GM12864 (cell line): ENCODE measurements at places on chromosomes 7 and 10.

DNA sequence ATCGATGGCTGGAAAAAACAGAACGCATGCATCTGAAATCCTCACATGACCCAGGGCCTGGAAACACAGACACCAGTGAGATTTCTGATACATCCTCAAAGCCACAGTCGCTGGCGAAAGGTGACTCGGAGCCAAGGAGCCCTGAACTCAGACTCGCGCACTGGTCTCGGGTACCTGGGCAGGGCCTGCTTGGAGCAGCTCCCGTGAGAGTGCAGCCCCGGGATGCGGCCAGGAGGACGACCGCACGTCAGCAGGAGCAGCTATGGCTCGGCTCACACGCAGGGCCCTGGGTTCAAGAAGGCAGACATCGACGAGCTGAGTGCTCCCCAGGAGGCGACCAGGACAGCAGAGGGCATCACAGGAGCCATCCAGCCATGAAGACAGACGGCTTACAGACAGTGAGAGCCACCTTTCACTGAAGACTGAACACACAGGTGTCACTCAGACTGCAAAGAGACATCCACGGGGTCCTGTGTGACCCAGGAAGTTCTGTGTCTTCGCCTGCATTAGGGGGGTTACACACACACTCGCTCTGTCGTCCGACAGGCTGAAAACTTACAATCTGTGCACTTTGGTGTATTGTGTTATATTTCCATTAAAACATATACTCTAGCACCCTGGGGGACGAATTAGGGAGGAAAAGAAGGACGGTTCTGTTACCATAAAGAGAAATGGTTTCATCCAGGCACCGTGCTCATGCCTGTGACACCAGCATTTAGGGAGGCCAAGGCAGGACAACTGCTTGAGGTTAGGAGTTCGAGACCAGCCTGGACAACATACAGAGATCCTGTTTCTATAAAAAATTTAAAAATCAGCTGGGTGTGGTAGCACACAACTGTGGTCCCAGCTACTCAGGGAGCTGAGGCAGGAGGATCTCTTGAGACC lies 227.7 kb downstream of the MAD1L1 start:
- no peak for DNase-seq

DNA sequence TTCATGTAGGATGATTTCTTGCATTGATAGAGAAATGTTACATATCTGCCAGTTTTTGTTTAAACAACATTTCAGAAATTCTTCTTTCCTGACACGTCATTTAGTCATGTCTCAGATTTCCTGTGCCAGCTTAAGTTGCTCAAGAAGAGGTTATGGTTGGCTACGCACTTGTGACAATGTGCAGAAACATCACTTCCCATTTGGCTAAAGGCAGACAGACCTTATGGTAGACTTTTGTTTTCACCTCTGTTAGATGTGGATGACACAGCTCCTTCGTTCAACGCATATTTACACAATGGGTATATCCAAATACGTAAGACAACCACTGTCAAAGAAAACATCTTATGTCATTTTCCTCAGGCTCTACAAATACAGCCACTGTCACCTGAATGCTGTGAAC lies 125.8 kb downstream of the DOCK4 start:
- peak; percentile 83 for DNase-seq

GRCh38 chr7:1530946-1531262 lies 402 bp downstream of the MAFK start:
- DNase-seq: no peak

DNA sequence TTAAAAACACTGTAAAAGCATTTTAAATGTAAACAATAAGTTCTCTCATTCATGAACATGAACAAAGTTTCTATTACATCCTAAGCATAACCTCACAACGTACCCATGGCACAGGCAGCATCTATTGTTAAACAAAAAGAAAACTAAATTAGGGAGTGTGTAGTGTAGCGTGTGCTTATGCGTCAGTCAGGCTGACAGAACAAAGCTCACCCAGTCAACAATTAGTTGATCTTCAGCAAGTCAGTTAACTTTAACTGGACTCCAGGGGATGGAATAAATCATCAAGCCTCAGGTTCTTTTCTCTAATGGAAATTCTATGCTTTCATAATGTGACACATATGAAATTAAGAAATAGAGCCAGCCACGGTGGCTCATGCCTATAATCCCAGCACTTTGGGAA lies 91.6 kb upstream of the ODAD2 start:
- DNase-seq: no peak

DNA sequence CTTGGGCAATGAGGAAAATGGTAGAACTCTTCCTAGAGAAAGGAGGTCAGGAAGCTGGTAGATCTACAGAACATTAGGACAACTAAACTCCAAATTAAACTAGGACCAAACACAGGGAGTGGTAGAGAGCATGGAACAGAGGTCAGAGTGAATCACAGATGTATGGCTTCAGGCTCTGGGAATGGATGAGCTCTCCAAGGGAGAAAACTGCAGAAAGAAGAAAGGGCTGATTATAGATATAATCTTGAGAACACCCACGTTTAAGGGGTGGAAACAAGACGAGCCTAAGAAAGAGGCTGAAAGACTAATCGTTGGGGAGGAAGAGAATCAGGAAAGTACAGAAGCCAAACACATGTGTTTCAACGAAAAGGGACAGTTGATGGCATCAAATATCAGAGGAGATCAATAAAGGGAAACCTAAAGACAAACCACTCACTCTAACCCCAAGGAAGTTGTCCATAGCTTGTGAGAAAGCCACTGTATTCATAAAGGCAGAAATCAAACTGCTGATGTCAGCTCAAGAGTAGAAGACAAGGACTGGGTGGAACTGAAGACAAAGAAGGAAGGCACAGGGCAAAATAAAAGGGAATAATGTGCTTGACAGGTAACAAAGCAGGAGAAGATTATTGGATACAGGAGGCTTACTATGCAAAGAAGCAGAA lies 41.4 kb downstream of the NUDCD3 start:
- no peak for DNase-seq

- DNase-seq: no peak
These were observed 38.3 kb upstream of the PDCD4 start for GRCh38 chr10:110833234-110833940.

DNA sequence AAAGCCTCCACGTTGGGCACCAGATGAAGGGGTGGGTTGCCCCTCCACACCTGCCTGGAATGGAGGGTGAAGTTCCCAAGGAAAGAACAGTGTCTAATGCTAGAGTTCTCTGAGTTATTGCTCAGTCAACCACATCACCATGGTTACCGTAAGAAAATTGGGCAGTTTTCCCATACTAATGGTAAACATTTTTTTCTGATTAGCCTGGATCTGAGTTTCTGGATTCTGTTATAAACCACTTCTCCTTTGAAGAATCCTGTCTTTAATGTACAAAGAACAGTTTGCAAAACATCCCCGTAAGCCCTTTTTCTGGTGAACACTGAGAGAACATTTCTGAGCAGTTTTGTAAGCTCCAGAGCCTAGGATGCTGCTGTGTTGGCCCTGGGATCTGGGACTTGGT lies 45.5 kb downstream of the ABCC2 start:
- no peak for DNase-seq

DNA sequence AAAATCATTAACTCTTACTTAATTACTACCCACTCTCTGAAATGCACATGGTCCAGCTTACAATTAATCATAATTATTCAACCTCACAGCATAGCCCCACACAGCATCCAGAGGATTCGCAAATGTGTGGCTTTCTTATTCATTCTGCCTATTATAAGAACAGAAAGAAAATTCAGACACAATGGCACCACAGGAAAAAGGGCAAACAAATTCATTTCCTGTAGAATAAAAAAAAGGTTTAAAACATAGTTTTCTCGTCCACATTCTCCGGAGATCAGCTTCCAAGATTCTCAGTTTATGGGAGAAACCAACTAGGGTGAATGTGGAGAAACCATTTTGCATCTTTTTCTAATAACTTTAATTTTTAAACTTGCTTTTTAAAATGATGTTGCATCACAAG lies 201.6 kb downstream of the PARD3 start:
- DNase-seq: no peak

- no peak for DNase-seq
These were observed 60.5 kb downstream of the GTF2IRD1 start for GRCh38 chr7:74514131-74514591.

DNA sequence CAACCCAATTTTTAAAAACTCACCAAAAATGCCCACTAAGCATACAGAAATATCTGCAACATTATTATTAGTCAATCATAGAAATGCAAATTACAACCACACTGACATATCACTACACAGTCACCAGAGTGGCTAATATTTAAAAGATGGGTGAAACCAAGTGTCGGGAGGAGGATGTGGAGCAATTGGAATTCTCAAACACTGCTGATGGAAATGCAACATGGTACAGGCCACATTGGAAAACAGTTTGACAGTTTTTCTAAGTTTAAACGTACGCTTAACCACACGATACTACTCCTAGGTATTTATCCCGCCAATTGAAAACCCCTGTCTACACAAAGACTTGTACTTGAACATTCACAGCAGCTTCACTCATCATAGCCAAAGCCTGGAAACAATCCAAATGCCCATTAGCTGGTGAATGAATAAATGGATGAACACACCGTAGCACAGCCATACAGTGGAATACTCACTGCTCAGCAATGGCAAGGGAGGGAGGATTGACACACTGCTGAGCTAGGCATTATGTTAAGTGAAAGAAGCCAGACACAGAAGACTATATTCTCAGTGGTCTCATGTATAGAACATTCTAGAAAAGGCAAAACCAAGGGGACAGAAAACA lies 16.3 kb downstream of the GCK start:
- no peak for DNase-seq

- DNase-seq: no peak
These were observed 175.9 kb downstream of the CCDC71L start for GRCh38 chr7:106485031-106485551.

DNA sequence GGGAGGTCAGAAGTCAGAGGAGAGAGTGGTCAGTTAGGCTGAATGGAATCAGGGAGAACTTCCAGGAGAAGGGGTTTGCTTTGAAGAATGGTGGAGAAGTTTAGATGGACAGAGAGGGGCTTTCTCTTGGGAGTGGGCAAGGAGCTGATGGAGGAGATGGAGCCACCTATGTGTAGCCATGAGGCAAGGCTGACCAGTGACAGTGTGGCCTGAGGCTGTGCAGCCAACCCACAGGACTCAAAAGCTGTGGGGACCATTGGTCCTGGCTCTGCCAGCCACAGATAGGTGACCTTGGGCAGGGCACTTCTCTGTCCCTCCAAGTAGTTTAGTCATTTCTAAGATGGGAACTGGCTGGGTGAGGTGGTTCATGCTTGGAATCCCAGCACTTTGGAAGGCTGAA lies 18.7 kb downstream of the NEURL1 start:
- no peak for DNase-seq

- DNase-seq: no peak
These were observed 9.4 kb upstream of the HILPDA start for GRCh38 chr7:128446306-128446705.

GRCh38 chr10:62461120-62461519 lies 87.0 kb downstream of the ZNF365 start:
- no peak for DNase-seq
